ENCODE measurements at places on chromosomes 5 and 9. TPM values are rescaled to one million over a fixed set of nuclear protein-coding genes. Genes with fewer than 3 reads are reported as not detected.

Gene LCP2
- polyA plus RNA-seq, result 295 TPM

Gene MRPS2
- polyA plus RNA-seq, result 66.1 TPM

Gene GLRA1
- not detected for polyA plus RNA-seq

Gene GGTA1
- polyA plus RNA-seq, result not detected

Gene BOD1
- 23.0 TPM for polyA plus RNA-seq

Gene PCDHGA2
- not detected for polyA plus RNA-seq

Gene PGM5
- polyA plus RNA-seq, result not detected

Gene TSLP
- polyA plus RNA-seq, result not detected

Gene SLC6A18
- polyA plus RNA-seq, result not detected

GRCh38 chr5:119515192-119515591 lies 62.9 kb downstream of the HSD17B4 start:
- peaks cover 4% of the 10 kb centered on the region for H3K36me3 ChIP-seq
- no peak overlapping the region for H3K27ac ChIP-seq
- H3K4me1 ChIP-seq, result no peaks in the 10 kb centered on the region
- no peaks in the 10 kb centered on the region for H3K27me3 ChIP-seq

DNA sequence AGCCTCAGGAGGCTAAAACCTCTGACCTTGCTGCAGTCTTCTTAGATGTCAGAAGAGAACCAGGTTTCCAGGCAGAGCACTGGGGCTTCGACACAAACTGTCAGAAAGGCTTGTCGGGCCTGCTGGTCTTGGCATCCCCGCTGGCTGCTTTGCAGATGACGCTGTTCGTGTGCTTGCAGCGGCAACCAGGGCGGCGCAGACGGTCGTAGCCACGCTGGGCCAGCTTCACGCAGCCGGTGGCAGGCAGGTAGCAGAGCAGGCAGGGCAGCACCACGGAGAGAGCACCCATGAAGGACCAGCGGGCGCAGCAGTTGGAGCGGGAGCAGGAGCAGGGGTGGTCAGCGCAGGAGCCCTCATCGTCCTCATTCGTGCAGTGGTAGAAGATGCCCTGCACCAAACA lies 10.7 kb downstream of the SPRY4 start:
- DNase-seq, result no peak
- no peaks in the 10 kb centered on the region for H3K27me3 ChIP-seq
- H3K4me3 ChIP-seq, result no peak overlapping the region
- H3K27ac ChIP-seq, result no peak overlapping the region
- H3K36me3 ChIP-seq, result no peaks in the 10 kb centered on the region

GRCh38 chr5:7246287-7246686 lies 149.7 kb upstream of the ADCY2 start:
- no peak overlapping the region for H3K27ac ChIP-seq
- no peaks in the 10 kb centered on the region for H3K27me3 ChIP-seq
- no peaks in the 10 kb centered on the region for H3K4me1 ChIP-seq
- H3K4me3 ChIP-seq, result no peak overlapping the region

GRCh38 chr5:73160239-73160671 lies 12.7 kb upstream of the TMEM174 start:
- H3K27me3 ChIP-seq, result peaks cover 24% of the 10 kb centered on the region
- peaks cover 31% of the 10 kb centered on the region for H3K4me1 ChIP-seq
- H3K36me3 ChIP-seq, result no peaks in the 10 kb centered on the region
- no peak overlapping the region for H3K4me3 ChIP-seq

GRCh38 chr9:32218100-32218767 lies 166.2 kb upstream of the ACO1 start:
- H3K27ac ChIP-seq, result no peak overlapping the region
- no peaks in the 10 kb centered on the region for H3K4me1 ChIP-seq
- H3K36me3 ChIP-seq, result no peaks in the 10 kb centered on the region
- DNase-seq, result no peak

DNA sequence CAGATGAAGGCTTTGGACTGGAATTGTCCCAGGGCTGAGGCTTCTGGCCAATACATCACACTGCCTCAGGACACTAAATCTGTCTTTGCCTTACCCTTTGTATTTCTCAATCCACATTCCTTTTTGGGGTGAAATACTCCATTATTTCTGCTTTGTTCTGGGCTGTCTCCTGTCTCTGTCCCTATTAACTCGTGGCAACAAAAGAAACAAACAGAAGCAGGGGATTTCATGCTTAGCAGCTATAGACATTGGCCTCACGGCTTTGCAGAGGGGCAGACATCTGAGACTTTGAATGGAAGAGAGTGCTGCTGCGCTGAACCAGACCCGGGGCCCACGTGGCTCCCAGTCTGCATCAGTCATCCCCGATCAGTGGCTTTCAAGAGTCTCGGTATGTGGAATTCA lies 129.7 kb downstream of the ARL15 start:
- H3K27me3 ChIP-seq, result no peaks in the 10 kb centered on the region
- no peaks in the 10 kb centered on the region for H3K4me1 ChIP-seq
- H3K36me3 ChIP-seq, result no peaks in the 10 kb centered on the region
- no peak overlapping the region for H3K4me3 ChIP-seq
- no peak overlapping the region for H3K27ac ChIP-seq

GRCh38 chr5:150511578-150512367 lies 3.8 kb downstream of the NDST1 start:
- H3K27me3 ChIP-seq, result no peaks in the 10 kb centered on the region
- H3K36me3 ChIP-seq, result no peaks in the 10 kb centered on the region
- no peak overlapping the region for H3K4me3 ChIP-seq
- H3K4me1 ChIP-seq, result no peaks in the 10 kb centered on the region

DNA sequence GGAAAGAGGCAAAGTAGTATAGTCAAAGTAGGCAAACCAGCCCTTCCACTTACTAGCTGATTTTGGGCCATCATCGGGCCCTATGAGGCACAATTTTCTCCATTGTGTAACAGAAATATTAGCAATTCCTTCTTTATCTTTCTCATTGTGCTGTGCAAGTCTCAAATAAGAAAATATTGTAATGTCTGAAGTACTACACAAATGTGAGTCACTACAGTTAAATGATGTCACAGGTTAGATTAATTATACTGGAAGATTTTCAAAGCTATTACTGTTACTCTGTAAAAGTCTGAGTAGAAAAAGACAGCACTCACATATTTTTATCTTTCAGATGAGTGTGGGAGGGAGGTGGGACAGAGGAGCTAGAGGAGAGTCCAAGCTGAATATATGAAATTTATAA lies 12.4 kb upstream of the TMC1 start:
- H3K4me3 ChIP-seq, result no peak overlapping the region
- DNase-seq, result no peak
- no peak overlapping the region for H3K27ac ChIP-seq
- no peaks in the 10 kb centered on the region for H3K4me1 ChIP-seq
- H3K36me3 ChIP-seq, result no peaks in the 10 kb centered on the region
- H3K27me3 ChIP-seq, result no peaks in the 10 kb centered on the region

GRCh38 chr5:74295676-74296075 lies 344.9 kb downstream of the ENC1 start:
- no peaks in the 10 kb centered on the region for H3K36me3 ChIP-seq
- DNase-seq, result no peak
- H3K27ac ChIP-seq, result no peak overlapping the region
- no peaks in the 10 kb centered on the region for H3K4me1 ChIP-seq

DNA sequence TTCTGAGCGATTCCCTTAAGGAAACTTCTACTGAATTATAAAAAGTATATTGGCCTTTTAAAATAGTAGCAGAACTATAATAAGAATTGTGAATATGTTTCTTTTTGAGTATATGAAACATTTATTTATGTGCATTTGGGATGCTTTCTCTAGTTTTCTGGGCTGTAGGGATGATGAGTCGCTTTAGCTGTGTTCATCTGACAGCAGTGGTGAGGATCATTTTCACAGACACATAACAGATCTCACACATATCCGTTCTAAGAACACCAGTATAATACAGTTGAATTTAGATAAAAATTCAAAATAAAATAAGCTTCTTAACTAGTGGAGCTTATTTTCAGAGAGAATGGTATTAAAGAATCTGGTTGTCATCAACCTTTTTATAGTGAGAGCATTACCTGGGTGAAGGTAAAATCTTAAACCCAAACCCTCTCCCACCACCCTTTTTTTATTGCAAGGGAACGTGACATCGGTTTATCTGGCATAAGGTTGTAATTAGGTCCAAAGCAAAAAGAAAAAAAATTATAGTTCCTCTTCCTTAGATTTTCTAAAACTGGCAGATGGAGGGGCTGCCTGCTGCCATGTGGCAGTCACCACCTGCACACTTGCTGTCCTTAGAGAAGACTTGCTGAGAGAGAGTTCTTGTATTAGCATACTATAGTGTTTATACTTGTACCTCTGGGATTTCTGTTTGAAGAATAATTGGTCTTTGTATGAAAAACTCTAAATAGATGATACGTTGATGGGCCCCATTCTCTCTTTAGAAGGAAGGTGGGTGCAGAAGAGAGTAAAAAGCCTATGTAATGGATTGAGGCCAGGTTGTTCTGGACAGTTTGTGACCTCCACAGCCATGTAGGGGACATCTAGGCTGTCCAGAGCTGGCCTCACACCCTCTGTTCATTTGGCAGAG lies 86.8 kb downstream of the CAMK4 start:
- peaks cover 27% of the 10 kb centered on the region for H3K4me1 ChIP-seq
- peak overlapping the region; percentile 7 for H3K27ac ChIP-seq
- H3K27me3 ChIP-seq, result no peaks in the 10 kb centered on the region
- H3K36me3 ChIP-seq, result no peaks in the 10 kb centered on the region
- H3K4me3 ChIP-seq, result no peak overlapping the region

GRCh38 chr5:149421372-149421685 lies 42.2 kb upstream of the IL17B start:
- DNase-seq, result no peak
- no peaks in the 10 kb centered on the region for H3K27me3 ChIP-seq
- no peaks in the 10 kb centered on the region for H3K36me3 ChIP-seq
- H3K4me1 ChIP-seq, result no peaks in the 10 kb centered on the region

DNA sequence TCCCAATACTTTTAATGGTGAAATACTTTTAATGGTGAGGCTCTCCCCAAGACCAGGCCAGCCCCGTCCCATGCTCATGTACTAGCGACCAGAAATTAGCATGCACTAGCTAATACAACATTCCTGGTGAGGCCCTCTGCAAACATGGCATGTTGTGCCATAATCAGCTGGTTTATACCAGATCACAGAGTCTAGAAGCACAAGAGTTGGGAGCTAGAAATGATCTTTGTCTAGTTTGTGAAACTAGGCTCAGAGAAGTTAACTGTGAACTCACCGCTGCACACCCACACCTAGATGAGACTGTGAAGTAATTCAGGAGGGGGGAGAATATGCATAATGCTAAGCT lies 37.4 kb downstream of the MTMR12 start:
- H3K27ac ChIP-seq, result no peak overlapping the region
- H3K27me3 ChIP-seq, result no peaks in the 10 kb centered on the region
- H3K4me1 ChIP-seq, result peaks cover 15% of the 10 kb centered on the region
- H3K36me3 ChIP-seq, result peaks cover 42% of the 10 kb centered on the region
- DNase-seq, result no peak

DNA sequence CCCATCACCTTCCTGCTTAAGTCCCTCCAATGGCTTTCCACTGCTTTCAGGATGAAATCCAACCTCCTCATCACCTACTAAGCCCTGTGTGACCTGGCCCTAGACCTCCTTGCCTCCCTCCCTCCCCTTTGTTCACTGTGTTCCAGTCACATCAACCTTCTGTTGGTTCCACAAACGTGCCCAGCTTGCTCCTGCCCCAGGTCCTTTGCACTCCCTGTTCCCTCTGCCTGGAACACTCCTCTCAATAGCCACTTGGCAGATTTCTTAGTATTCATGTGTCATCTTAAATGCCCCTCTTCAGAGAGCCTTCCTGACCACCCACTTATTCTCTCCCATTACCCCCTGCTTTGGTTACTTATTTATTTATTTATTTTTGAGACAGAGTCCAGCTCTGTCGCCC lies 24.1 kb upstream of the STXBP1 start:
- DNase-seq, result no peak
- H3K4me3 ChIP-seq, result no peak overlapping the region
- no peaks in the 10 kb centered on the region for H3K36me3 ChIP-seq
- no peaks in the 10 kb centered on the region for H3K4me1 ChIP-seq

DNA sequence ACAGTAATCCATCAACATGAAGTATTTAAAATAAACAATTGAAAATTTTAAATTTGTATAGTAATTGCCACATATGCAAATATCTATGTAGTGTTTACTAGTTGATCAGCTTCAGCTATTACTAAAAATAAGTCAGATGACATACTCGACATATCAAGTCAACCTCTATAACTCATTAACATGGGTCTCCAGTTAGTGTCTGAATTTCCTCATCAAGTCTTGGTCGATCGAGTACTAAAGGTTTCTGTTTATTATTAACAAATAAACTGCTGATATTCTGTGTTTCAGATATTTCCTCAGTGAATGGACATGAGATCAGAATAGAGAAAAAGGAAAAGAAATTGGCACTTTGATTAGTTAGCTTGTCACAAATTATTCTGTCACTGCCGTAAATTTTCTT lies 266.5 kb upstream of the ITGA1 start:
- no peak for DNase-seq
- H3K27ac ChIP-seq, result no peak overlapping the region
- no peaks in the 10 kb centered on the region for H3K4me1 ChIP-seq
- H3K4me3 ChIP-seq, result no peak overlapping the region

GRCh38 chr9:99262949-99263418 lies 40.9 kb downstream of the SEC61B start:
- no peaks in the 10 kb centered on the region for H3K27me3 ChIP-seq
- H3K27ac ChIP-seq, result no peak overlapping the region

DNA sequence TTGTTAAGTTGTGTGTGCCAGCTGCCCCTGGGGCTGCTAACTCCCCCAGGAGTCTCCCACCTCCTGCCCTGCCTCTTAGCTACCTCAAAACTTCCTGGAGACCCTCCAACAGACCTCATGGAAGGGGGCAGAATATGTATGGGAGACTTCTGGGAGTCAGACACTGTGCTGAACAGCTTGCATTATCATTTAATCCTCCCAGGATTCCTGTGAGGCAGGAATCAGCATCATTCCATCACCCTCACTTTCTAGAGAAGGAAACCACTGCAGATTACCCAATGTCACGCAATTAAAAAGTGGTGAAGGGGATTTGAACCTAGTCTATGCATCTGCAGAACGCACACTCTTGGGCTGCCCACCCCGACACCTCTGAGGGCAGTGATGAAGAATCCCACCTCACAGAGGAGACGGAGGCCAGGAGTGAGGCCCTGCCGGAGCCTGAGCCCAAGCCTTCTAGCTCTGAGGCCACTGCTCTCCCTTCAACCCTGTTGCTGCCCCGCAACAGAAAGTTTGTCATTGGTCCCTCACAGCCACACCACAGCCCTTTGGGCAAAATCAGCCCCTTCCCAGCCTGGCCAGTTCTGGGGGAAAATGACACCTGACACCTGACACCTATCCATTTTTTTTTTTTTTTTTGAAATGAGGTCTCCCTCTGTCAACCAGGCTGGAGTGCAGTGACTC lies 30.3 kb upstream of the IL17B start:
- no peaks in the 10 kb centered on the region for H3K4me1 ChIP-seq
- no peak for DNase-seq
- H3K4me3 ChIP-seq, result no peak overlapping the region
- H3K36me3 ChIP-seq, result no peaks in the 10 kb centered on the region
- H3K27me3 ChIP-seq, result no peaks in the 10 kb centered on the region

DNA sequence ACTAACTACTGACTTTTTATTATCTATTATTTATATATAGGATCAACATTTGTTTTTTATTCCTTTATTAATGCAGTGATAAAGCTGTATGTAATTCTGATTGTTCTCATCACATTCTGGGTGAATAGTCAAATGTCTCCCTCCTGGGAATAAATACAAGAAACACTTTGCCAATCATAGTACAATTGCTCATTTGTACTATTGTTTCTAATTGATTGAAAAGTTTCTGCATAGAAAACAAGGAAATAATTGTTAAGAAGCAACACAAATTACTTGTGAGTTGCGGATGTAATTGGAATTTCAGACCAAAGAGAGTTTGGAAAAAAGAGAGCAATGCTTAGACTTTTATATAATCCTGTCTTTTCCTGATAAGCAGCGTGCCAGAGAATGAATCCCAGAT lies 1013.9 kb downstream of the EFNA5 start:
- H3K27ac ChIP-seq, result no peak overlapping the region
- no peak overlapping the region for H3K4me3 ChIP-seq
